Ascending aorta (tissue), 2 donors: ENCODE measurements at places on chromosomes 1 and 21. TPM values are rescaled to one million over a fixed set of nuclear protein-coding genes. Genes with fewer than 3 reads are reported as not detected.

DNA sequence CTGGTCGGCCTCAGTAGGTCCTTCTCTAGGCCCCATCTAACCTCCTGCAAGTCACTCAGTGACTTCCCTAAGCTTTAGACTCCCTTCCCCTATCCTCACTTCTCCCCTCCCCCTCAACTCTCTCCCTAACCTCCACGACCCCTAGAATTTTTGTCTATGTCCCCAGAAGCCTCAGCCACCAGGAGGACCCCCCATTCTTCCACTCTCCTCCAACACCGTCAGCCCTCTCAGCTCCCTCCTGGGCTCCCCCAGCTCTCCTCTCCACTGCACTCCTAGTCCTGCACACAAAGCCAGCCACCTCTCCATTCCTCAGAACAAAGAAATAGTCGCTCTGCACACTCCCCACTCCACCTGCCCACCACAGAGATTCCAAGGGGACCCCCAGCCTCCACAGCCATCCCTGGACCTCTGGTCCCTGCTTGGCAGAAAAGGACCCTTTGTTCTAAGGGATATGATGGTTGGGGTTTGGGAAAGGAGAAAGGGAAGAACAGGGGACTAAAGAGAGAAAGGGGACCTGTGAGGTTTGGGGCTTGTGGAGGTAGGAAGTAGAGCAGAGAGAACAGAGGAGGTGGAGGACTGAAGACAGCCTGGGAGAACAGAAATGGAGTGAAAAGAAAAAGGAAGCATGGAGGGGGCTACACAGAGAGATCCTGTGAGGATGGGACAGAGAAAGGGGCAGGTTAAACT, 2.8 kb downstream of the ARHGEF2 start:
- no peak for DNase-seq
- no peaks in the 10 kb centered on the region for H3K36me3 ChIP-seq
- peak overlapping the region; percentile 94 for H3K27ac ChIP-seq
- H3K4me3 ChIP-seq: peak overlapping the region; percentile 72
- H3K4me1 ChIP-seq: peaks cover 38% of the 10 kb centered on the region
- H3K27me3 ChIP-seq: no peaks in the 10 kb centered on the region

DNA sequence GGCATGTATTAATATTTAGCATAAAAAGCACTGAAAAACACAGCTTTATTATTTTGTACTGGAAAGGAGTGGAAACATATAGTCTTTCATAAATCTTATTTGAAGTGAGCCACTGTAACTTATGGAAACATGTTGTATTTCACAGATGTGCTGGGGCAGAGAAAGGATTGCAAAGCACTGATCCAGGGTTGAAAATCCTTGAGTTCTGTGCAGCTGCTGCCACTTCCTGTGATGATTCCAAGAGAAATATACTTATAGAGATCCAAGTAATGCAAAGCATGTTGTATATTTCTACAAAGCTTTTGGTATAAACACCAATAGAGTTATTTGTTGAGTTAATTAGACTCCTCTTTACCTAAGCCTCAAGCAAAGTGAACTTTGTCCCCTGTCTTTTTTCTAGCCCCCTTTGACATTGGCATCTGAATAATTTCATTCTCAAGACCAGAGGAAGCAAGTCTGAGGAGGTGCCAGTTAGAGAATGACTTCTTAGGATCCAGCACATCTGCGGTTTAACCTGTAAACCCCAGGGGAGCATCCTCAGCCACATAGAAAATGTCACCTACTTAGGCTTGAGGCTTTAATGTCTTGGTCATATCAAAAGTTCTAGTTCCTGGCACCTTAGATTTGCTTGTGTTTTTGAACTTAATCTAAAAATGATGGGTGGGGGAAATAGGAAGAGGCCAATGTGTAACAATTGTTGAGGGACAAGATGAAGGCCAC, 173.3 kb downstream of the FASLG start:
- H3K27me3 ChIP-seq: no peaks in the 10 kb centered on the region
- no peak overlapping the region for H3K27ac ChIP-seq
- no peak for DNase-seq
- H3K36me3 ChIP-seq: no peaks in the 10 kb centered on the region
- H3K4me3 ChIP-seq: no peak overlapping the region

DNA sequence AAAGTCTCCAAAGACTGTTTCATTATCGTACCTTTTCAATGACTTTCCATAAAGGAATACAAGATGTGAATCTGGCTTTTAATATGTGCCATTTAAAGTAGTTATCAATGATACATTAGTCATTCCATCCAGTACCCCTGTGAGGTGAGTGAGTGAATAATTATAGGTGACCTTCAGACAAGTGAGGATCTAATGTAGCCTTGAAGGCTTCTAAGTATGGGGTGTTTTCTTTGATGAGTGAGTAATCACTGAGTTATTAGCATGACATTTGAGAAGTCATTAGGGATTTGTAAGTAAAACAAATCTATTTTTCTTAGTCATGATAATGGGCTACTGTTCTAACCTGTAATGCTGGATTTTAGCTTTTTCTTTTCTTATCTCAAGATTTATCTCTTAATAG, 831.4 kb downstream of the ADGRL2 start:
- H3K36me3 ChIP-seq: no peaks in the 10 kb centered on the region
- H3K4me1 ChIP-seq: no peaks in the 10 kb centered on the region
- H3K27me3 ChIP-seq: no peaks in the 10 kb centered on the region
- H3K27ac ChIP-seq: no peak overlapping the region
- no peak for DNase-seq
- H3K4me3 ChIP-seq: no peak overlapping the region

Gene CTSS
- 32.1 TPM for total RNA-seq

Gene CLDN8
- total RNA-seq: not detected

- peaks cover 4% of the 10 kb centered on the region for H3K4me1 ChIP-seq
- H3K4me3 ChIP-seq: peak overlapping the region; percentile 57
- no peak overlapping the region for H3K27ac ChIP-seq
- no peaks in the 10 kb centered on the region for H3K36me3 ChIP-seq
- H3K27me3 ChIP-seq: no peaks in the 10 kb centered on the region
Observed at GRCh38 chr1:234214911-234215892, 158.1 kb upstream of the COA6 start.

Gene SLC19A2
- 36.7 TPM for total RNA-seq

Gene TAS1R1
- total RNA-seq: not detected

- H3K4me3 ChIP-seq: no peak within 1 kb of the TSS
- no peaks in the 10 kb centered on the region for H3K4me1 ChIP-seq
- no peaks in the 10 kb centered on the region for H3K27me3 ChIP-seq
- DNase-seq: no peak
- no peak within 1 kb of the TSS for H3K27ac ChIP-seq
Observed at GRCh38 chr1:227815468-227816409, at the start of gene PRSS38. TSS of gene PRSS38 (plus strand) at chr1:227815675. CDS start at chr1:227815717, 42 bp downstream.
